ENCODE measurements at places on chromosomes 4 and X. TPM values are rescaled to one million over a fixed set of nuclear protein-coding genes. Genes with fewer than 3 reads are reported as not detected.

The EPHA5 gene
- 7.1 TPM for total RNA-seq

The ENPP6 gene
- not detected for total RNA-seq

The SASH3 gene
- not detected for total RNA-seq

The SNCA gene
- 0.96 TPM for total RNA-seq

The GPR143 gene
- total RNA-seq = under 0.01 TPM

The MAGEE2 gene
- not detected for total RNA-seq

The ATRX gene
- total RNA-seq = 62.9 TPM

The CT45A5 gene
- total RNA-seq = not detected

The IL2 gene
- total RNA-seq = not detected

The DCHS2 gene
- total RNA-seq = not detected

The CXCL9 gene
- not detected for total RNA-seq

The GRIA3 gene
- 5.4 TPM for total RNA-seq

The ASMT gene
- total RNA-seq = not detected

The CYLC1 gene
- total RNA-seq = not detected

The TCEAL6 gene
- not detected for total RNA-seq

The KIT gene
- total RNA-seq = 2.8 TPM

The SLC9A7 gene
- 67.9 TPM for total RNA-seq

The TCEAL7 gene
- total RNA-seq = 58.9 TPM

The RAB39B gene
- 0.56 TPM for total RNA-seq

The TSPAN6 gene
- total RNA-seq = 29.9 TPM

The ERAS gene
- not detected for total RNA-seq

The PFKFB1 gene
- total RNA-seq = not detected

The SCRG1 gene
- 0.56 TPM for total RNA-seq

The DBET gene
- not detected for total RNA-seq

The SPRY1 gene
- total RNA-seq = 32.7 TPM

The ART3 gene
- total RNA-seq = not detected

The SLC30A9 gene
- total RNA-seq = 87.1 TPM

The FREM3 gene
- under 0.01 TPM for total RNA-seq

The NHS gene
- total RNA-seq = 2.3 TPM
